Fibroblast of the aortic adventitia (primary cell): ENCODE measurements at places on chromosomes 3 and 15.
A peak's percentile ranks its signal among the peaks of the same experiment; 100 is the strongest.

- DNase-seq: no peak
Measured at GRCh38 chr15:85063088-85063487, 81.4 kb downstream of the PDE8A start.

DNA sequence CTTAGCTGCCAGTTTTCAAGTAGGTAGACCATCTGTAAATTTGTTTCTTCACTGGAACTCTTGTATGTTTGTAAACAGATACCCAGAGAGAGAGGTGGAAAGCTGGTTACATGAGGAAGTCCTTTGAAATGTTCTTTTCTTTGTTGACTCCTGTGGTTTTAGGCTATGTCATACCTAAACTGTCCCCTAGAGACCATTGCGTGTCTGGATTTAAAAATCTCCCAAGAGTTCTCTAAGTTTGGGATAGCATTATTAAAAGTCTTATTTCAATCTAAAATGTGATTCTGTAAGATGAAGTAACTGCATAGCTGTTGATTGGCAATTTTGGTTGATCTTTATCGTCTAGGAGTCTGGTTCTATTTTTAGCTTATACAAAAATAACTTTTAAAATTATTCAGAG lies 127.2 kb downstream of the GHSR start:
- DNase-seq: peak; percentile 21

GRCh38 chr3:131147534-131147933 lies 120.9 kb downstream of the NEK11 start:
- peak; percentile 43 for DNase-seq

DNA sequence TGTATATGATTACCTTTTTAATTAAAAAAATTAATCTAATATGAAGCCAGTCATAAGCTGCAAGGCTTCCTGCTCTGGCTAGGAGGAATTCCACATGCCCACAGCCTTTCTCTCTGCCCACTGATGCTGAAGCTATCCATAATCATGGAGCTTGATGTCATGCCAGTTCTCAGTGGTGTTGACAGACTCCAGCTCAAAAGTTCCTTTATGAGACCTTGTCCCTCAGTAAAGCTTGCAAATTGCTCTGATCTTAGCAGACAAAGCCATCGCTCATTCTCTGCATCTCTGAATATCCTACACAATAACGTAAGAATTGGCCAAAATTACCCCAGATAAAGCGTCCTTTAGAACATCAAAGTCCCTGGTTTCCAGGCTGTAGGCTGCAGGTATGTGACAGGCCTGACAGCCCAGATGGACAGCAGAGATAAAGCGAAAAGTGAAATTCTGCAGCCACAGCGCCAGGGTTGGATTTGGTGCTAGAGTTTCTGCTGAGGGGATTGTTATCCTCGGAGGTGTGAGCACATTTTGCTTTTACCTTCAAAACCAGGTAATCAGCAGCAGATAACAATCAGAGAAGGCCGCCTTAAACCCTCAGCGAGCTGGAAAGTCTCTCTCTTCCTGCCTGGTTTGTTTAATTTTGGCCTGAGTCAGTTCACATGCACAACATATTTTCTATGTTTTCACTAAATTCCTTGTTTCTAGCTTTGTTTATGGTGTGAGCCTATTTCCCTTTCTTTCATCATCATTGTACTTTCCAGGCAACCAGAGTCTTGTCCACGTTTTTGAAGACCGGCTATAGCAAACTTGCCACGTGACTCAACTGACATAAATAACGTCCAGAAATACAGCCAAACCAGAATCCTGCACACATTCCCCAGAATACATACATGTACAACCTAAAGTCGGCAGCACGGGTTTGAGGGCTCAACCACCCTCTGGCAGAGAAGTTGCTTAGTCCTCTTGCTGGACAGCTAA lies 36.6 kb upstream of the ALDH1A3 start:
- DNase-seq: peak; percentile 93

DNA sequence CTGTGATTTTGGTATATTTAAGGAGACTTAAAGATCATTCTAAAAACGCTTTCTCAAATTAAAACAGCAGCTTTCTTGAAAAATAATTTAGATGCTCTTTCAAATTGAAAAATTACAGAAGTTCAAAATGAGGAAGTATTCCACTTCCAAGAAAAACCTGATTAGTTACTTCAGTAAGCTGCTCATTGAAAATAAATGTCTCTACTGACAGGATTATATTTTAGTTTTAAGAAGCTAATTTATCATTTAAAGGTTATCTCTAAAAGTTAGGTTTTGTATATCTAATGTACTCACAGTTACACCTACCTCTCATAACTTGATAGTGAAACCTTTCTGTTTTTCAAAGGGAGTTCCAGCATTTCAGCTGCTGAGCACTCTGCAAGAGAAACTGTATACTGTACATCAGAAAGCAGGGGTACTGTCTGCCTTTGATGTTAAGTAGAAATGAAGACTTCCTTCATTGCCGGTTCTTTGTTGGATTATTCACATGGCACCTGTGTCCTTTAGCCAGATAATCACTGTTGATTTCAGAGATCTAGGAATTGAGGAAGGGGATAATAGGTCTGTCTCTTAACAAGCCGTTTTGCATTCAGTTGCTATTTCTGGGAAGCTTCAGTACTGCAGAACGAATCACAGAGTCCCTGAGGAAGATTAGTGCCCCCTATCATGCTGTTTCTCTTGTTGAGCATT lies 161.6 kb downstream of the TCF12 start:
- no peak for DNase-seq

DNA sequence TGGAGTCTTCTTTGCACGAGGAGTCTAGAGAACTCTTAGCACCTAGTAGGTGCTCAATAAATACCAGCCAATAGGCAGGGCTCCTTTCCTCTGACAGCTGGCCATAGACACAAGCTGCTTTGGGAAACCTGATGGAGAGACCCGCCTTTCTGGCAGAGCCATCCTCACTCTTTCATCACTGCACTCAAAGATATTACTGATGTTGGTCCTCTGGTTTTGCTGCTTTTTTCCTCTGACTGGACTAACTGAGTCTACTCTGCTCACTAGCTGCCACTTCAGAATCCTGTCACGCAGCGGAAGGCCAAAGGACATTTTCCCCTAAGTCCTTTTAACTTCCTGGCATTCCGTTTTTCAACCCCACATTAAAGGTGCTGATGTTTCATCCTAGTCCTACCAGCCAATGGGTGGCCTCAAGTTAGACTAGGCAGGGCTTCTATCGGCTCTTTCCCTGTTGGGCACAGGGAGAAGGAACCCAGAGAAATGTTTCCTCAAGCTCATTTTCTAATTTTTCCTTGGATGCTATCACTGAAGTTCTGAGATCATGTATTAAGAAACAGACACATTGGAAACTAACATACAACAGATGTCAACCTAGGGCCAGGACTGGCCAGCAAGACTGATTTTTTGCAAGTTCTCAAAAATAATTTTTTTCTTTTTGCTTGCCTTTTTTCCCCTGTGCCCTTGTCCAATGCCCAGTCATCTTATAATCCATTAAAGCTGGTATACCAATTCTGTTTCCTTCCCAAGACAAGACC lies 132.8 kb upstream of the ICE2 start:
- DNase-seq: peak; percentile 16

GRCh38 chr3:46381625-46382024 lies 10.9 kb downstream of the CCR5 start:
- no peak for DNase-seq
